ENCODE measurements at places on chromosomes 6 and 20. TPM values are rescaled to one million over a fixed set of nuclear protein-coding genes. Genes with fewer than 3 reads are reported as not detected.

DNA sequence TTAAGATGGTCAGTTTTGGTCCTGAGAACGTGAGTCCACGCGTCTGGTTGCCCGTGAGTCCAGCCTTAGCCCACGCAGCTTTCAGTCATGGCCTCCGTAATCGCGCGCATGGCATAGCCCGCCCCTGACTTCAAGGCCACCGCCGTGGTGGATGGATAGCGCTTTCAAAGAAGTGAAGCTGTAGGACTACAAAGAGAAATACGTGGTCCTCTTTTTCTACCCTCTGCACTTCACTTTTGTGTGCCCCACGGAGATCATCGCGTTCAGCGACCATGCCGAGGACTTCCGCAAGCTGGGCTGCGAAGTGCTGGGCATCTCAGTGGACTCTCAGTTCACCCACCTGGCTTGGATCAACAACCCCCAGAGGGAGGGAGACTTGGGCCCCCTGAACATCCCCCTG lies 142.0 kb upstream of the MCHR2 start:
- no peak overlapping the region for H3K4me3 ChIP-seq
- no peaks in the 10 kb centered on the region for H3K36me3 ChIP-seq
- H3K4me1 ChIP-seq, result no peaks in the 10 kb centered on the region
- H3K27me3 ChIP-seq, result no peaks in the 10 kb centered on the region
- no peak overlapping the region for H3K27ac ChIP-seq

- peaks cover 11% of the 10 kb centered on the region for H3K4me1 ChIP-seq
- H3K4me3 ChIP-seq, result no peak overlapping the region
Measured at GRCh38 chr6:37089783-37090182, 80.2 kb upstream of the PIM1 start.

GRCh38 chr20:62507323-62507722 lies 31.5 kb upstream of the GATA5 start:
- H3K27ac ChIP-seq, result no peak overlapping the region
- DNase-seq, result no peak
- no peaks in the 10 kb centered on the region for H3K36me3 ChIP-seq

- no peak for DNase-seq
- no peaks in the 10 kb centered on the region for H3K27me3 ChIP-seq
- H3K27ac ChIP-seq, result no peak overlapping the region
- no peaks in the 10 kb centered on the region for H3K36me3 ChIP-seq
Measured at GRCh38 chr6:2857580-2858337, 16.1 kb upstream of the SERPINB1 start.

DNA sequence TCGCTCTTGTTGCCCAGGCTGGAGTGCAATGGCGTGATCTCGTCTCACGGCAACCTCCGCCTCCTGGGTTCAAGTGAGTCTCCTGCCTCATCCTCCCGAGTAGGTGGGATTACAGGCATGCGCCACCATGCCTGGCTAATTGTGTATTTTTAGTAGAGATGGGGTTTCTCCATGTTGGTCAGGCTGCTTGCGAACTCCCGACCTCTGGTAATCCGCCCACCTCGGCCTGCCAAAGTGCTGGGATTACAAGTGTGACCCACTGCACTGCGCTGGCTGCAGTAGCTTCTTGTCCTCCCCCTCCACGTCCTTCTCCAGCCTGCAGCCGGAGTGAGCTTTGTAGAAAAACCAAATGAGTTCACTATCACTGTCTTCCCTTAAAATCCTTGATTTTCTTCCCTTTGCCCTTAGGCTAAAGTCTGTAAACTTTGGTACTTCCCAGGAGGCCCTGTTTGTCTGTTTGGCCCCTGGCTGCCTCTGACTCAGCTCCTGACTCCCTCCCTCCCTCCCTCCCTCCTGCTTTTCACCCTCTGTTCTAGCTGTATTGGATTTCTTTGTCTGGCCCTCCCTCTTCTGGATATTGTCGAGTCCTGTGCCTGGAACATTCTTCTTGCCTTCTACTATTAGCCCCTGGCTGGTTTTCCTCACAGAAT lies 12.9 kb downstream of the PARD6B start:
- H3K27me3 ChIP-seq, result no peaks in the 10 kb centered on the region
- peaks cover 93% of the 10 kb centered on the region for H3K4me1 ChIP-seq
- DNase-seq, result peak; percentile 90
- H3K4me3 ChIP-seq, result peak overlapping the region; percentile 8
- 0 out of 2 replicates have a peak, but pooled peaks cover 2% of the 10 kb centered on the region for H3K36me3 ChIP-seq

DNA sequence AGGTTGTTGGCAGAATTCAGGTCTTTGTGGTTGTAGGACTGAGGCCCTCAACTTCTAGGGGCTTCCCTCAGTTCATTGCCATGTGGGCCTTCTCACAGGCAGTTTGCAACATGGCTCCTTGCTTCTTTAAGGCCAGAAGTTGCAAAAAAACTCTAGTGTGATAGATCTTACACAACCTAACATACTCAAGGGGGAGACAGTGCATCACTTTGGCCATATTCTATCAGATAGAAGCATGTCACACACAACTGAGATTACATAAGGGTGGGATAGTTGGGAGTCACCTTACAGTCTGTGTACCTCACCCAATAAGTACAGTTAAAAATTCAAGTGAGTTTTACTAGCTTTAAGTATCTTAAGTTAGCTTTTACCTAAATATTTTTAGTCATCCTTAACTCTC lies 1.6 kb downstream of the SIRPD start:
- H3K4me1 ChIP-seq, result no peaks in the 10 kb centered on the region
- no peak overlapping the region for H3K27ac ChIP-seq
- H3K4me3 ChIP-seq, result no peak overlapping the region
- DNase-seq, result no peak
- no peaks in the 10 kb centered on the region for H3K27me3 ChIP-seq

GRCh38 chr6:103854059-103854458 lies 1005.7 kb downstream of the HACE1 start:
- no peaks in the 10 kb centered on the region for H3K4me1 ChIP-seq
- H3K27ac ChIP-seq, result no peak overlapping the region
- no peaks in the 10 kb centered on the region for H3K27me3 ChIP-seq
- no peaks in the 10 kb centered on the region for H3K36me3 ChIP-seq
- H3K4me3 ChIP-seq, result no peak overlapping the region

The MOXD1 gene
- 0.09 TPM for total RNA-seq

The TTLL9 gene
- not detected for total RNA-seq
